NCI-H2171 treated with DMSO at 0.1 percent for 48 hours (cell line): ENCODE measurements at places on chromosomes 6 and 20.

DNA sequence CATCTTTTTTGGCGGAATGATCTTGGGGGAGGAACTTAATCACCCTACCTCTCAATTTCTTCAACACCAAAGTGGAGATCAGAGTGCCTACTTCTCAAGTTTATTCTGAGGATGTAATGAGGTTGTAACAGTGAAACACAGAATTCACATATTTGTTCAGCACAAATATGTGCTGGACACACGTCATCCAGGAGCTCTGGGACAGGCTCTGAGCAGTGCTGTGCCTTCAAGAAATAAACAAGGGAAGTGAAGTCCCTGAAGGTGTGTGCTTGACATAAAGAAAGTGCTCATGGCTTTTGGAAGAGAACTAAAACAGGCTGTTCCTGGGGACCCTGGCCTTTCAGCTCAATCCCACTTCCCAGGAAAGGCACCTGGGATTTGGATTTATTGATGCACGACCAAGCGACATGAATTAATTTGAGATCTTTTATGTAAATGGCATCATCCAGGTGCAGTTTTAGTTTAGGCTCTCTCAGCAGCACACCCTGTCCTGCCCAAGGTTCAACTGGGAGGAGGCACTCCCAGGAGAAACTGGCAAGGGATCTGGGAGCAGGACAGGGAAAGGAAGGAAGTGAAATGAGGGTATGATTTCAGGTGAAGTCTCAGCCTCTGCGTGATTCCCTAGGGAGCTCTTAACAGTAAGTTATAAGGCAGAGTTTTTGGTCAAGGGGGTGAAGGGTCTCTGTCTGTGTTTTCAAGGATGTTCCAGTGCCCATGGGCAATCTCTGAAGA, 211.0 kb downstream of the FOXA2 start:
- no peak for DNase-seq

GRCh38 chr20:58890518-58891085, 38.1 kb downstream of the GNAS start:
- DNase-seq = peak; percentile 79

GRCh38 chr20:6525447-6526303, 241.8 kb upstream of the BMP2 start:
- no peak for DNase-seq

DNA sequence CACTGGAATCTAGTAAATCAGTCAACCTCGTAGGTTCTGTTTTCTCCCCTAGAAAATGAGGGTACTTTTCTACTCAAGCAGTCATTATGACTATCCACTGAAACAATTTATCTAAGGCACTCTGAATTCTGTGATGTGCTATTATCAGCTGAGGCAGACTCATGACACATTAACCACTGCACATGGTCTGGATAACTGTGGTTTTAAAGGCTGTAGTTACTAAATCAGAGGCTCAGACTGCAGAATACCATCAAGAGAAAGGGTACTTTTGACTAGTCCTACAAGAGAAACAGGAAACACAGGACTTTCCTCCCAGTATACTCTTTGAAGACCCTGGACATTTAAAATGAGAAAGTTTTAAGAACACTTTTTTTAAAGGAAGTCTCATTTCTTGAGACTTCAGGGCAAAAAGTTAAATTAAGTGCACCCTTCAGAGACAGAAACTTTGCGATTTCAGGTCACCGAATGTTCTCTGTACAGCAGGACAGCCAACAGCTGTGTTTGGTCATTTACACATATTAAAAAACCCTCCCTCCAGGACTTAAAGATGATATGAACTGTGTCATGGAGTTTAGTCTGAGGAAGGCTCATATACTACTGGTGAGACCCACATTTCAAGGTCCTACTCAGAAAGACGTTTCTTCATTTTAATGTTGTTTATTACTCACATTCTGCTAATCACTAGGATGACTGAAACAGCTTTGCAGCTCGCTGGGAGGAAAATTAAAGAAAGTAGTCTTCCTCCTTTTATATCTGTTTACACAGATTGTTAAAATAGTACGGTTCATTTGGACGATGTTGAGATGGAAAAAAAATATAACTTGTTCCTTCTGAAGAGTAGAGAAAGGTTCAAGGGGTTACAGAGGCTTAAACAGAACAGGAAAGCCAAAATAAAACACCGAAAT, 19.9 kb downstream of the ATXN1 start:
- no peak for DNase-seq

DNA sequence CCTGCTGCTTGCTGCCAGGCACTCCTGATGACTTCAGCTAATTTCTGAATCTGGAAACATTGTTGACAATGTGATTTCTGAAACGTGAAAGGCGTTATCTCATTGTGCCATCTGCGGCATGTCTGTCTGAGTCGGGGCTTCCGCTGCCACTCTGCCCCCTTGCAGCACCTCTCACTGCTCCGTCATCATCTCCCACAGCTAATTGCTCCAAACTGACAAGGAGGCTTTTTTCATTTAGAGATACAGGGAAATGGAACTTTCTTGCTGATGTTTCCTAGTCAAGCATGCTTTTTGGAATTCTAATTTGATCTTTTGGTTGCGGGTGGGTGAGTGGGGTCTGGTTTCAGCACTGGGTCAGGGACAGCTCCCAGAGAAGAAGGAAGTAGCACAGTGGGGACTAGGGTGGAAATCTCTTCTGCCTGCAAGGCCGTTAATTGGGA, 233.5 kb downstream of the DHX35 start:
- peak; percentile 8 for DNase-seq

DNA sequence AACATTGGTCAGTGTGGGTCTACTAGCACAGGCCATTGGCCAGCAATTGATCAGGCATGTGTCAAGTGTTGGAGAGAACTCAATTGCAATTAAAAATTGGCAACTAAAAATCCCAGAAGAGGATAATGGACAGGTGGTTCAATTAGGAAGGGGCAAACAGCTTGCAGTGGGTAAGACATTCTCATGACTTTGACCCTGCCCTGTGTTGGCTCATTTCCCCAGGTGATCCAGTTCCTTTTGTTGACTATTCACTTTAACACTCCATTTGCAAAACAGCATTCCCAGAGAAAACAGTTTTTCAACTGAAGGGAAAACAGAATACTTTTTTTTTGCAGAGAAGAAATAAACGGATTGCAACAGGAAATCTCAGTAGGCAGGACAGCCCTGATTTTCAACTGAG, 28.9 kb upstream of the SCGN start:
- peak; percentile 52 for DNase-seq

- DNase-seq = peak; percentile 72
These were observed 224.5 kb downstream of the GMDS start for GRCh38 chr6:2020909-2021308.

DNA sequence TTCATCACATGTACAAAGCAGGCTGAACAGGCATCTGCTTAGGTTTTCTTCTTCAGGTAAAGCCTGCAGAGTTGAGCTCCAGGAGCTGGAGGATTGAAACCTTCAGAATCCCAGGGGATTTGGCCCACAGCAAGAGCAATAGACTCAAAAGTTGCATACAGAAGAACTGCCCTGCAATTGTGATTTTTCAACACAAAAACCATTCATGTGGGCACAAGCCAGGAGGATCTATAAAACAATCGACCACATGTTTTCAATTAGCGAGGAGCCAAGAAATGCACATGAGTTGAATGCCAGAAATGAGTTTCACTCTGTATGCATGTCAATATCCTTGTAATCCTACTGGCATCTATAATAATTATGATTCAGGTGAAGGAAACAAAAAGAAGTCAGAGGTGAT, 576.4 kb downstream of the HDGFL1 start:
- peak; percentile 21 for DNase-seq

DNA sequence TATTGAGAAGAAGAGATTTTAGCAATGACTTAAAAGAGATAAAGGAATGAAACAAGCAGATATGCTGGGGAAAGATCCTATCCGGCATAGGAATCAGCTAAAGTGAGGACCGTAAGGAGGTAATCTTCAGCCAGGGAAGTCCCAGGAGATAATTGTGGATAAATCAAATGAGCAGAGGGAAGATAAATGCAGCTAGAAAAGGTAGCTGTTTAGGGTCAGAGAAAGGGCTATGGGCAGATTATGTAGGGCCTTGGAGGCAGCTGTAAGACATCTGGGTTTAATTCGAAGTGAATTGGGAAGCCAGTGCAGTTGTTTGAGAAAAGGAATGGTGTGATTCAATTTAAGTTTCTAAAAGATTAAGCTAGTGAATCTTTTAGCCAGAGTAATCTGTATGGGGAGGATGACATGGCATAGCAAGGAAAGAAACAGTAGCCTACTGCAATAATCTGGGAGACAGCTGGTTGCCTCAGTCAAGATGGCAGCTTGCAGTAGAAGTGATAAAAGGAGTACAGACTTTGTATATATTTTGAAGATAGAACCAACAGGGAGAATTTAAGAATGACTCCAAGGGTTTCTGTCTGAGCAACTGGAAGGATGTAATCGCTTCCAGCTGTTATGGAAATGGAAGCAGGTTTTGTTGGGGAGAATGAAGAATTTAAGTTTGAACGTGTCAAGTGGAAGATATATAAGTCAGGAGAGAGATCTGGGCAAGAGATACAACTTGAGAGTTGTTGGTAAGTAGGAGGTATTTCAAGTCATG, 552.3 kb upstream of the FLRT3 start:
- no peak for DNase-seq

- no peak for DNase-seq
These were observed 172.8 kb downstream of the BACH2 start for GRCh38 chr6:90123831-90124230.

DNA sequence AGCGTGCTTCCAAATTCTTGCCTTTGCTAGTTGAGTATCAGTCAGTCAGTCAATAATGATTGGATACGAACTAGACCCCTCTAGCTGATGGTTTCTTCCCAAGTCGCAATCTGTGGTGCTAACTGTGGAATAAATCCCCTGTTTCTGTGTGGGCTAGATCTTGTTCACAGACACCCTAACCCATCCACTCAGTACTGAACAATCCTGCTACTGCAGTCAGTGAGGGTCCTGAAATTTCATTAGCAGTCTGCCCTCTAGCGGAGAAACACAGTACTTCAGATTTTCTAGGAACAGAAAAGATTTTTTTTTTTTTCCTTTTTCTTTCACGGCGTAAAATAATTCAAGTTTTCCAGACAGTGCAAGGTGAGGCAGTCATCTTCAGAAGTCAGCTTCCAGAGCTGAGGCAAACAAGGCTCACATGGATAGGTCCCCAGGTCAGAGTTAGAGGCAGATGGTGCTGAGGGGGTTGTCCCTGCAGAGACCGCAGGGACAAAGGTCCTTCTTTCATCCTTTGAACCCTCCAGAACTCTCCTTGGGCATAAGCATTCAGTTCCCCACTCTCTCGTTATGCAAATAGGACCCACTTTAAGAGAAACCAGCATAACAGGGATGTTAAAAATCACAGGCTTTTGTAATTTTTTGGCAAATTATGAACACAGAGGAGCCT, 119.6 kb downstream of the SCML4 start:
- DNase-seq = peak; percentile 55

DNA sequence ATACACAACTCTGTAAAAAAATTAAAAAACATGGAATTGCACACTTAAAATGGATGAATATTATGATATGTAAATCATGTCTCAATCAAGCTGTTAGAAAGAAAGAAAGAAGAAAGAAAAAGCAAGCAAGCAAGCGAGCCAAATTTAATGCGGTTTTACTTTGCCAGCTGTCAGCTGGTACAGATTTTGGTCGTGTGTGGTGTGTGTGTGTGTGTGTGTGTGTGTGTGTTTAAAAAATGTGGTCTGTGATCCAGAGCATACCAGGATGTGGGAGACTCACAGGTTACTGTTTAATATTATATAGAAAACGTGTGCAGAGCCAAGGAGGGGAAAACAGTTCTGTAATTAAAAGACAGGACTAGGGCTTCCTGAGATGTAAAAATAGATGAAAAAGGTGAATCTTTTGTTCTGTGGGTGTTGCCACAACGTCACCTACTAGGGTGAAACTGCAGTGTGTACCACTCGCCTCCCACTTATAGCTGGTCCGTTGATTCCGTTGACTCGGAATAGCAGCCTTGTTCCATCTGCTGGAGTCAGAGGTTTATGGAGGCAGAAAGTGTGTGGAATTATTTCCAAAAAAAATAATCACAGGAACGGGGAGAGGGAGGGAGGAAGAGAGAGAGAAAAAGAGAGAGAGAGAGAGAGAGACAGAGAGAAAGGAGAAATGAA, 197.7 kb downstream of the BCAS1 start:
- peak; percentile 87 for DNase-seq

- DNase-seq = no peak
These were observed 14.5 kb downstream of the PREP start for GRCh38 chr6:105388392-105388791.

DNA sequence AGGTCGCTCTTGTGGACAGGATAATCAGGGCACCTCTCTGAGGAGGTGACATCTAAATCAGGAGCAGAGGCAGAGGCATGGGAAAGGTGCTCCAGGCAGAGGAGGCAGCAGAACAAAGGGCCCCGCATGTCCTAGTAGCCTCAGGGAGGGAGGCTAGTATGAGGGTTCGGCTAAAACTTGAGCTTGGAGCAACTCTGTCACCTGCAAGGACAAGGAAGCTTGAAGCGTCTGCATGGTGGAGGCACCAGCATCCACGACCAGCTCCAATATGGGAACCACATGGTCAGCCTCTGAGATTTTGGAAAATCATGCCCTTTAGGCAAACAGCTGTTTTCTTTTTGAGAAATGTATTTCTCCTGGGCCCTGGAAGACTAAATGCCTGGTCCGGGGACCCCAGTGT, 13.0 kb upstream of the MPC1 start:
- no peak for DNase-seq
